H9 (cell line): ENCODE measurements at places on chromosomes 7 and 10. TPM values are rescaled to one million over a fixed set of nuclear protein-coding genes. Genes with fewer than 3 reads are reported as not detected.

The LRRC18 gene
- not detected in 2 replicates for total RNA-seq

- no peak overlapping the region for H3K27ac ChIP-seq
- no peaks in the 10 kb centered on the region for H3K4me1 ChIP-seq
- H3K4me3 ChIP-seq, result peak overlapping the region; percentile 69
- no peaks in the 10 kb centered on the region for H3K36me3 ChIP-seq
- no peaks in the 10 kb centered on the region for H3K27me3 ChIP-seq
These were observed 477 bp upstream of the NMT2 start for GRCh38 chr10:15168786-15169554.

GRCh38 chr10:103921750-103922195 is 3.8 kb upstream of the STN1 start:
- no peak overlapping the region for H3K27ac ChIP-seq
- peaks cover 3% of the 10 kb centered on the region; the same call in 1 of the 2 replicates for H3K4me1 ChIP-seq
- H3K36me3 ChIP-seq, result no peaks in the 10 kb centered on the region
- H3K27me3 ChIP-seq, result no peaks in the 10 kb centered on the region
- DNase-seq, result peak; percentile 63

The PLXNA4 gene
- 0.20 and 0.35 TPM in 2 replicates for total RNA-seq

The NET1 gene
- 50.6 and 57.5 TPM in 2 replicates for total RNA-seq

GRCh38 chr7:27129729-27130539 is 623 bp downstream of the HOXA4 start:
- H3K27ac ChIP-seq, result no peak overlapping the region
- no peak overlapping the region for H3K4me3 ChIP-seq
- H3K36me3 ChIP-seq, result no peaks in the 10 kb centered on the region
- H3K27me3 ChIP-seq, result peaks cover 95% of the 10 kb centered on the region

DNA sequence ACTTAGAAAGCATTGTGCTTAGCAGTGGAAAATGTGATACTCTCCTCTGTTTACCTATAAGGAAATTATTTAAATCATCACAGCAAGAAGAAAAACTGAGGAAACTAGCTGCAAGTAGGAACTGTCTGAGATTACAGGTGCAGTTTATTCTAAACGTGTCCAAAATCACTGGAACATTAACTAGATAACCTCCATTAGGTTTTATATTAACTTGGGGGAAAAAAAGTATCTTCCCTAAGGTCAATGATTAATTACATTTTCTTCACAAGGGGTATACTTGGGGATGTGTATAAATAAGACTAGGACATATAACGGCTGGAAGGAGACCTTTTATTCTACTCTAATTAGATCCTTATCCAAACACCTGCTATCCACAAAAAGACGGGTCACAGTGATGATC is 3.7 kb downstream of the GOT1 start:
- H3K4me3 ChIP-seq, result no peak overlapping the region
- no peak overlapping the region for H3K27ac ChIP-seq
- no peaks in the 10 kb centered on the region; the same call in 1 of the 2 replicates for H3K4me1 ChIP-seq
- DNase-seq, result no peak
- no peaks in the 10 kb centered on the region for H3K27me3 ChIP-seq
- H3K36me3 ChIP-seq, result peaks cover 11% of the 10 kb centered on the region
